Psoas muscle (tissue), 8 donors: ENCODE measurements at places on chromosomes 1 and 21.

DNA sequence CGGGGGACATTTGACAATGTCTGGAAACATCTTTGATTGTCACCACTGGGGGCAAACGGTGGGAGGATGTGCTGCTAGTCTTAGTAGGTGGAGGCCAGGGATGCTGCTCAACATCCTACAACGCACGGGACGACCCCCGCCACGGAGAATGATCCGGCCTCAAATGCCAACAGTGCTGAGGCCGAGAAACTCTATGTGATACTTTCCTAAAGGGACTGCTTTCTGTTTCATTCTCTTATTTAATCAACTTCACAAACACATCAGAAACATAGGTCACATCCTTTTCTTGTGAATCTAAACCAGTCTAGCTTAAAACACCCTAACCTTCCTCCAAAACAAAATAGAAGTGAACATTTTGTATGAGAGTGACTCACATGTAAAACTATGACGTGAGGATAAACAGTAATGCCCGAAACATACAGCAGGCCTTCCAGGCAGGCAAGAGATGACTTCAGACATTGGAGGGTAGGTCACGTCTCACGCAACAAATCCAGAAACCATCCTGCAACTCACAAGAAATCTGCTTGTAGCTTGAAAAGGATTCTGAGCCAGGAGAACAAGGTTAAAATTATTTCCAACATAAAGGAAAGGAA lies 37.2 kb upstream of the ETS2 start:
- no peak for DNase-seq

- DNase-seq = no peak
Observed at GRCh38 chr1:176556288-176556687, 93.3 kb downstream of the PAPPA2 start.

GRCh38 chr1:158752155-158752712 lies 2.3 kb upstream of the OR6K6 start:
- DNase-seq = no peak

DNA sequence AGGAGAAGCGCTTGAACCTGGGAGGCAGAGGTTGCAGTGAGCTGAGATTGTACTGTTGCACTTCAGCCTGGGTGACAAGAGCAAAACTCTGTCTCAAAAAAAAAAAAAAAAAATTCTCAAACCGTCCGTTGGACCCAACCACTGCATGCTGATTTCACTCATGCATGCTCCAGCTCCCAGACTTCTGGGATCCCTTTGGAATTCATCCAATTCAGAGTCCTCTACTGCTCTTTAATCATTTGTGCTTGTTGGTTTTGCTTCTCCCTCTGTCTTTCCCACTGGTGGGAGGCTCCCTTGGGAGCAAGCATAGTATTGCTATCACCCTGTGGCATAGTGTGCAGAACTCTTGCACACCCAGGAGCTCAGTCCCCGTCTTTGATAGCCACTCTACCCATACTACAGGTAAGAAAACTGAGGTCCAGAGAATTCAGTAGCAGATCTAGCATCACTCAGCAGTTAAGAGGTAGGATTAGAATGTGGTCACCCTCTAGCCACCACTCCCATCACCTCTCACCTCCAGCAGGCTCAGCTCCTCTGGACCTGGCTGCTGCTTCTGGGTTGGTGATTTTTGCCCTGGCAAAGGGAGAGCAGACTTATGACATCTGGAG lies 3.1 kb upstream of the LMNA start:
- no peak for DNase-seq

GRCh38 chr1:229567109-229567868 lies 8.8 kb upstream of the ABCB10 start:
- no peak for DNase-seq

- peak; percentile 82 for DNase-seq
Observed at GRCh38 chr1:21869620-21870121, 57.6 kb downstream of the LDLRAD2 start.

- no peak for DNase-seq
Observed at GRCh38 chr1:214623430-214623829, 20.4 kb downstream of the CENPF start.

DNA sequence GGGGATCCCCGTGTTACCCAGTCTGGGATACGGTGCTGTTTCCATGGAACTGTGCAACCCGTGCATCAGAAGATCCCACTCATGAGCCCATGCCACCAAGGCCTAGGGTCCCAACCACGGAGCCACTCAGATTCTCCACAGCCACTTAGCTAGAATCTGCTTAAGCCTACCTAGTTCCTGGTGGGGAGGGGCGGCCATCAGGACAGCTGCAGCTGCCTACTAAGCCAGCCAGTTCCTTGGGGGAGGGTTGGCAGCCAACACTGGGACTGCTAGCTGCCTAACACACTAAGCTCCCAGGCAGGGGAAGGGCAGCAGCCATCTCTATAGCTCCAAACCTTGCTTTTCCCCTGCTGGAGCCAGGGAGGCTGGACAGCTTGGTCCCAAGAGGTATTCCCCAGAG lies 549.2 kb upstream of the BRINP3 start:
- no peak for DNase-seq

DNA sequence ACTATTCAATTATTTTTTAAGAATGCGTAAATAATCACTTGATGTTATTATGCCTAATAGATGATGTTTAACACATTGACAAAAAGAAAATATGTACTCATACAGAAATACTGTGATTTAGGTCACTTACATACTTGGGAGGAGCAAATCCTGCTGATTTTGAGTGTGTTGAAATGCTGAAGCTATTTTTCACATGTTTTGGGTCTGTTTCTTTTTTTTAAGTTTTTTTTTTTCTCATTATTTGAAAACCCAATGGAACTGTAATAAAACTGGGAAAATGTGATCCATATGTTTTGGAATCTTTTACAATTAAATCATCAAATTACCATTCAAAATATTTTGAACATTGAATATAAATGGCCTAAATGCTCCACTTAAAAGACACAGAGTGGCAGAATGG lies 366.2 kb upstream of the ADAMTS5 start:
- DNase-seq = no peak

DNA sequence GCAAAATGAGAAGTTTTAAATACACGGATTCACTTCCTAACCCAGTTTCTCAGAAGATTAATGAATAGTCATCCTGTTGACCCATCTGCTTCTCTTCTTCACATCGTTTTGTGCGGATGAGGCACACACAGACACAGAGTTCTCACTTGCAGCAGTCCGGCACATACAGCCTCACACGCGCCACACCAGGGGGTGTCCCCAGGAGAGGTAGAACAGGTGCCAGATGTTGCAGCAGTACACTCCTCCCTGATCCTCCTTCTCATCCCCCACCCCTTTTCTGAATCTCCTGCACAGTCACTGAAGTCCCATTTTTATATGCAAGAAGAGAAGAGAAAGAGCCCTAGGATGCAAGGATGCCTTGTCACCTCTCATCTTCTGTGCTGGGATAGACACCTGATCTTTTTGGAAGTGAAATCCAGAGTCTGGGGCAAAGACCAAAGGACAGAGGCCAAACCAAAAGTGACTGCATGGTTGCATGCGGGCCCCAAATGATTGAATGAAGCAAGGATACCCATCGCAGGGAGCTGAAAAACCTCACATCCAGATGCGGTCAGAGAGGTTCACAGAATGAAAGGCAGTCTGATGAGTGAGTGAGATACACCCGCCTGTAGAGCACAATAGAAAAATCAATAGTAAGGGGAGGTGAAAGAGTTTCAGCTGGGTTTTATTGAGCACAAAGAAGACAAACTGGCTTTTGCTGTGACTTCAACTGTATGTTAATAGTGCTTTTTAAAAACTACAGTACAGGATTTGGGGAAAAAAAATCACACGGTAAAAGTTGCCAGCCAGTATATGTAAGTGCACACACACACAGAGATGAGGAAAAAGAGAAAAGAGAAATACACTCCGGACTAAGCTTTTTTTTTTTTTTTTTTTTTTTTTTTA lies 28.9 kb downstream of the PBX1 start:
- DNase-seq = no peak

GRCh38 chr1:111835514-111835913 lies 79.8 kb downstream of the DDX20 start:
- DNase-seq = no peak

GRCh38 chr1:204409123-204409522 lies 2.5 kb downstream of the PPP1R15B start:
- DNase-seq = no peak

DNA sequence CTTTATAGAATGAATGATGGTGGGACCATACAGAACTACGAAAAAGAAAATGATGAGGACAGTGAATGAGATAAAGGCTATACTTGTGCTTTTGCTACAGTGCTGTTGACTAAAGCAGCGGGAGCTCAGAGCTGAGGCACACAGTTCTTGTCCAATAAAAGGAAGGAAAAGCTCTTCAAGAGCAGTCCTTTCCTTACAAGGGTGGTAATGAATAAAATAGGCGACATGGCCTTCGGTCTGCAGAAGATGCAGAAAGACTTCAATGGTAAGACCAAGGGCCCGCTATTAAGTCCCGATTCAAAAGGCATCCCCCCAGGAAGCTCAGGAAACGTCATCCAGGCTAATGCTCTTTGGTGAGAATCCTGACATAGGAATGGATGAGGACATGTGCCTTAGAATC lies 44.4 kb downstream of the GNG12 start:
- DNase-seq = no peak

DNA sequence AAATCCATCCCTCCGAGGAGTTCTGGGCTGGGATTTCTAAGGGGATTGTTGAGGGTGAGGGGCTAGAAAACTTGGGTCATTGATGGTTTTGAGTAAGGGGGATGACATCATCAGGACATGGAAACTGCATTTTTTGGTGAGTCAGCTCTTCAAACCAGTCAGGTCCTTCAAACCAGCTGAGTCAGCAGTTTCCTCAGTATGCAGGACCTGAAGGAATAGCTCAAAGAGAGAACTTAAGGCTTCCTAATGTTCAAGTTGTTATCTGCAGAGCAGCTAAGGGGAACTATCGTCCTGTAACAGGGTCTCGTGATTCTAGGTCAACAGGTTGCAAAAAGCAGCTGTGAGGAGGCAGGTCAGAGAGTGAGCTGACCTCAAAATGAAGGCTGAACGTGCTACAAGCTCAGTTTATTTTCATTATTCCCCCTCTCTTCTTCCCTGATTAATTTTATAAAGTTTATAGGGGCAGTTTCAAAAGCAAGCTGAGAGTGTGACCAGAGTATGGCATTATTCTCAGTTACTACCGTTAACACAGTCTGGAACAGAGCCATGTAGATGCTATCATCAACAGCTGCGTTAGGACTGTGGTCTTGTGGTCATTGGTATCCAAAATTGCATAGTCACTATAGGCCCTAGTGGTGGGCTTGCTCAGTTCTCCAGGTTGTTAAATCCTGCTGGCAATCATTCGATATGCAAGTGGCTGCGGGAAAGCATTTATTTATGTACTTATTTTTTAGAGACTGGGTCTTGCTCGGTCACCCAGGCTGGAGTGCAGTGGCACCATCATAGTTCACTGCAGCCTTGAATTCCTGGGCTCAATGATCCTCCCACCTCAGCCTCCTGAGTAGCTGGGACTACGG lies 10.7 kb upstream of the SDC3 start:
- DNase-seq = no peak

GRCh38 chr21:45983981-45984551 lies 2.5 kb downstream of the COL6A1 start:
- peak; percentile 85 for DNase-seq

DNA sequence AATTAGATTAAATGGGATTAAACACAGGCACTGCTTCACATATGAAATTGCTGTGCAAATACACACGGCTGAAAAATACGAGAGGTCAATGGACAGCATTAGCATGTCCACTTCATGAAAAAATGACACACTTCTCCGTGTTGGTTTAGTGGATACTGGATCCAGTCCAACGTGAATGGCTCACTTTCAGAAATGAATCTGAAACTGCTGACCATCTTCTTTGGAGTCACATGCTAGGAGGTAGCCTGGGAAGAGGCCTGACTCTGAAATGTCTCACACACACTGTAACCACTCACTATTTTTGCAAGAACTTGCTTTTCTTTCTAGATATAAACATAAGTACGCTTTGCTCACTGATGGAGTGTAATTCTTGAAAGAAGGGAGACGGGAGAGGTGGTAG lies 127.3 kb downstream of the HLCS start:
- DNase-seq = no peak

DNA sequence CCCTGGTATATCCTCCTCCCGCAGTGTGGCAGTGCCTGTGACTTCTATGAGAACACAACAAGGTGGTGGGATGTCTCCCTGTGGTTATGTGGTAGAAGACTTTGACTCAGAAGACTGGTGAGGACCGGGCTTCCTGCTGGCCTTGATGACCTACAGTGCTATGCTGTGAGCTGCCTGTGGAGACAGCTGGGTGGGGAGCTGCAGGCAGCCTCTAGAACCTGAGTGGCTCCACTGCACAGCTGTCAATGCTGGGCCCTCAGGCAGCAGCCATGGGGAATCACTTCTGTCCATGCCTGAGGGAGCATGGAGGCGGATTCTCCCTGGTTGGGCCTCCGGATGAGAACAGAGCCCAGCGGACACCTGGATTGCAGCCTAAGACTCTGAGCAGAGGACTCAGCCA lies 14.9 kb downstream of the SLC1A7 start:
- DNase-seq = no peak

- no peak for DNase-seq
Observed at GRCh38 chr1:109247401-109248365, 1.7 kb upstream of the CELSR2 start.

GRCh38 chr1:203673550-203674411 lies 47.1 kb downstream of the ATP2B4 start:
- no peak for DNase-seq

DNA sequence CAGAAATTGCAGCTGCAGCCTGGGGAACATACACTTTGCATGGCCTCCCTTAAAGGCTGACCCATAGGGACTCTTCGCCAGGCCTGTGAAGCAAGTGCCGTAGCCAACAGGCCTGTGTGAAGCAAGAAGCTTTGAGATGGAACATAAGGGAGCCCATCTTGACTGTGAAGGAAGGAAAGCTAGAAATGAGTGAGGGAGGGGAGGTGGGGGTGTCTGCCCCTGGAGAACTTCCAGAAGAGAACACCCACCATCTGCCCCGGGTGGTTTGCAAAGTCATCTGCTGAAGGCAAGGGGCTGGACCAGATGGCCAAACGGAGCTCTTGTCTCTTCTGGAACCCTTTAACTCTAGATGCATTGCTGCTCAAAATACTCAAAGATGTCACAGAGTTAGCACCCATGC lies 103.3 kb upstream of the GRIK3 start:
- DNase-seq = no peak

DNA sequence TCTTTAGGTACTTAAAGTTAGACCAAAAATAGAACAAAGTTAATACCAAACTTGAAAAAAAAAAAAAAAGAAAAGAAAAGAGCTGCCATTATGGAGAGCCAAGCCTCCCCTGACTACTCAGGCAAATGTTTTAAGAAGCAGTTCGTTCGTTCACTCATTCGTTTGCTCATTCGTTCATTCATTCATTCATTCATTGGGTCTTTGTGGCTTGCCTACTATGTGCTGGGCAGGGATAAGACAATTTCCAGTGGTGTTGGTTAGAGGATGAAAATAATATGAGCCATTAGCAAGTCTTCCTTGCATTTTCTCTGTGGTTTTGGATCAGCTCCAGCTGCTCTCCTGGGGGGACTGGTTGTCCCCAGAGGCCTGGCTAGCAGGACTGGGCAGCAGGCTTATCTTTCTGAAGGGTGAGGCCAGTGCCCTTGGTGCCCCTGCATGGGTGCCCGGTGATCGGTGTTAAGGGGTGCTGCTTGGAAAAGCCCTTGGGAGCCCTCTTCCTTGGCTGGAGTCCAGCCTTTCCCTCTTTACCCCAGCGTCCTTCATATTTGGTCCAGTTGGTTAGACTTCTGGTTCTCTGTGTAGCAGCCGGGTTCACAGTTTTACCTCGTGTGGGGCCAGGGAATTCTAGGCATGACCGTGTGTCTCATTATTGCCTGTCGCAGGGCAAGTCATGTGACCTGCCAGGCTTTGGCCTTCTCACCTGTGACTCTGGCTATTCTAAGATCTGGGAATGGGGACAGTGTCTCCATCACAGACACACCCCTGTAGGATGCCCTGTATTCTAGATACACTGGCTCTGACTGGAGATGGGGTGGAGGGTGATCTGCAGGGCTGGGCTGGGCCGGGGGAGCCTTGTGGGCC lies 32.8 kb downstream of the LHX4 start:
- DNase-seq = no peak
